Ovary (tissue), 10 donors: ENCODE measurements at places on chromosomes 3 and 15. TPM values are rescaled to one million over a fixed set of nuclear protein-coding genes. Genes with fewer than 3 reads are reported as not detected.

GRCh38 chr3:32143849-32144757 is 37.7 kb downstream of the GPD1L start:
- H3K27me3 ChIP-seq, result no peaks in the 10 kb centered on the region
- no peak for DNase-seq
- no peak overlapping the region for H3K4me3 ChIP-seq
- no peak overlapping the region for H3K27ac ChIP-seq
- no peaks in the 10 kb centered on the region for H3K36me3 ChIP-seq
- no peaks in the 10 kb centered on the region for H3K4me1 ChIP-seq

GRCh38 chr3:172324611-172325203 is 123.5 kb downstream of the GHSR start:
- H3K36me3 ChIP-seq, result no peaks in the 10 kb centered on the region
- peak overlapping the region; percentile 23 for H3K27ac ChIP-seq
- no peak for DNase-seq
- H3K4me1 ChIP-seq, result peaks cover 16% of the 10 kb centered on the region
- H3K4me3 ChIP-seq, result no peak overlapping the region

The COLQ gene
- 3.1 TPM for total RNA-seq

The CFAP92 gene
- total RNA-seq, result 3.0 TPM
